Activated CD8-positive, alpha-beta memory T cell treated with anti-CD3 and anti-CD28 coated beads for 1 hour (primary cell): ENCODE measurements at places on chromosomes 3 and 15.

GRCh38 chr3:40016391-40016790 is 207.0 kb downstream of the MYRIP start:
- no peak for DNase-seq

- DNase-seq = no peak
Observed at GRCh38 chr3:42720126-42720525, 17.5 kb upstream of the HHATL start.

GRCh38 chr3:47578691-47579632 is at the start of gene CSPG5:
Gene CSPG5, minus strand, starts transcription at chr3:47578865. Its CDS starts 172 bp downstream, at chr3:47578693.
- no peak for DNase-seq

- DNase-seq = no peak
Observed at GRCh38 chr3:185076219-185076618, 76.6 kb downstream of the C3orf70 start.

DNA sequence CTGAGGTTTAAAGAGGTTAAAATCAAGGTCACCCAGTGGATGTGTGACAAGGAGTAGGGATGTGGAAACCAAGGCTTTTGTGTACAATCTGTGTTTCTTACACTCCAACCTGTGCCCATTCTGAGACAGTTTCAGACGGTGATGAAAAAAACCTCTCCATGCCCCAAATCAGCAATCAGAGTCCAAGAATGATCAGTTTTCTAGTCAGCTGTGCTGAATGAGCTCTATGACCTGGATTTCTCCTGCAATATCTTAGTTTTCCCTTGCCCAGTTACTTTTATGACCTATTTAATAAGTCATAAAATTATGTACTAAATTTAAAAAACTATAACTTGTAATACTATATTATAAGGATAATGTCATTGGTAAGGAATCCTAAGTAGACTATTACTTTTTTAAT is 37.5 kb upstream of the CBLB start:
- DNase-seq = no peak

DNA sequence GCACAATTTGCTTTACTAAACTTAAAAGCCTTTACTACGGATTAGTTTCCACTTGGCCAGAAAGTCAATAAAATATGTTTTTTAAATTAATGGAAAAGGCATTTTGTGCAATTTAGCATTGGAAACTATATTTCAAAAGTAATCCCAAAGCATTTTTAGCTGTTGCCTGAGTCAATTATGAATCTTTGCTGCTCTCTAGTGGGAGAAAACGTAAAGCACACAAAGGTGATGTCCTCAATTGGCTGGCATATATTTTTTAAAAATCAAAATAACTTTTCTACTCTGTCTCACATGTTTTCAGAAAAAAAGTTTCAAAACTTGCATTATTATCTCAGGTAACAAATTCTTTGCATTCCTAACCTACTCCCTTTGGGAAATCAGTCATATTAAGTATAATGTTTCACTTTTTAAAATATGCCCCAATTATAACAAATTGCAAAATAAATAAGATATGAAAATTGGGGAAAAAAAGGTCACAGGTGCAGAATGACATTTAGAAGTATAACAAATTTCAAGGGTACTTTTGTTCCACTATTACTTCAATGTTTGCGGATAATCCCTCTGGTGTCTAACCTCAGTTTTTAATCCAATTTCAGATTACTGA is 47.2 kb upstream of the TEX55 start:
- DNase-seq = no peak
